ENCODE measurements at places on chromosomes 16 and 17.

DNA sequence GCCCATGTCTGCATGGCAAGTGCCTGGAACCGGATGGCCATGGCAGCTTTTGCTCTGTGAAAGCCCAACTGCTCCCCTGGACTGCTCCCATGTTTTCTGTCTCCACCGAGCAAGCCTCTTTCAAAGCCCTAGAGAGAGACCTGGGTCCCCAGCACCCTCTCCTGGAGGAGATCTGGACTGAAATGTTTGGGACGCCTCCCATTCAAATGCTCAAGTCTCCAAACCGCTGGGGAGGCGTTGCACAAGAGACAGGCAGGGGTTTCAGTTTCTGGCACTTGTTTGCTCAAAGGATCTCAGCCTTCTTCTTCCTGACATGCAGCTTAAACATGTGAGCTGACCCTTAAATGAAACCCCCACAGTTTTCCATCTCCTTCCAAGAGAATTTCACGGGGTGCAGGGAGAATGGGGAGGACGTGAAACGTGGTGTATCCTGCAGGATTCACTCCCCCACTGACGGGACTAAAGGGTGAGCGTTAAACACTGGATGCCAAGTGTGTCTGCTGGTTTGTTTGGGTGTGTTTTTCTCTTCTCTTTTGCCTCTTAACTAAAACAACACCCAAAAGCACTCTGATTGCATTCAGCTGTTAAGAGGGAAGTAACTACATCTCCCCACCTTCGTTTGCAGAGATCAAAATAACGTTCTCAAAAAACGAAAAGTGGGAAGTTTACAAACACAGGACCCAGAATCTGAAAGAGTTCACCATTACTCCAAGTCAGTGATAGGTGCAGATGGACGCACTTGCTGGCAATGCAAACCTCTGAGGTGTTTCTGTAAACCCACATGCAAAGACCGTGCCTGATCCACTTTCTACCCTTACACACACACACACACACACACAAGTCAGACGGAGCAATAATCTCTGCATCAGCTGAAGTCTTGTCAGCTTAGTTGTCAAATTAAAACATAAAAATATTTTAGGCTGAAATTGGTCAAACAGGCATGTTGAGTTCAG, 256.9 kb downstream of the C16orf95 start:
- H3K27me3 ChIP-seq, result peaks cover 44% of the 10 kb centered on the region
- no peaks in the 10 kb centered on the region for H3K4me1 ChIP-seq
- no peak overlapping the region for H3K4me3 ChIP-seq
- no peak for DNase-seq
- H3K27ac ChIP-seq, result no peak overlapping the region

GRCh38 chr17:60542071-60542470, 16.0 kb upstream of the APPBP2 start:
- no peaks in the 10 kb centered on the region for H3K27me3 ChIP-seq
- no peak overlapping the region for H3K27ac ChIP-seq
- H3K4me3 ChIP-seq, result no peak overlapping the region
- no peaks in the 10 kb centered on the region for H3K36me3 ChIP-seq

GRCh38 chr16:75965504-75966374, 239.4 kb upstream of the CPHXL start:
- H3K4me3 ChIP-seq, result no peak overlapping the region
- H3K27me3 ChIP-seq, result no peaks in the 10 kb centered on the region
- DNase-seq, result peak; percentile 49
- H3K4me1 ChIP-seq, result no peaks in the 10 kb centered on the region
- H3K27ac ChIP-seq, result no peak overlapping the region

DNA sequence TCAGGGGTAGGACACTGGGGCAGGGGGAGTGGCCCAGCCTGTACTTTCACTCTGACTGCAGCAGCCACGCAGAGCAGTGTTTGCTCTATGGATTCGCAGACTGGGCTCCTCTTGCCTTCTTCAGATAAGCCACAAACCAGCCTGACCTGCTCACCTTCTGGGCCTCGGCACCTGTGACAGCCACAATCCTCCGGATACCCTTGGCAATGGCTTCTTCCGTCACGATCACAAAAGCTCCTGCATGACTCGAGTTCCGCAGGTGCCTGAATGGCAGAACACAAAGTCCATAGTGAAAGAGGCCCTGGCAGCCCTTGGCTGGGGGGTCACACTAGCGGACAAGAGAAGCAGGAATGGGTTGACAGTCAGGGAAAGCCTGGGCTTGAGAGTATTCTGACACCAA, 3.8 kb upstream of the EXOSC6 start:
- no peaks in the 10 kb centered on the region for H3K27me3 ChIP-seq
- peaks cover 82% of the 10 kb centered on the region for H3K36me3 ChIP-seq
- H3K27ac ChIP-seq, result peak overlapping the region; percentile 4
- no peak for DNase-seq

DNA sequence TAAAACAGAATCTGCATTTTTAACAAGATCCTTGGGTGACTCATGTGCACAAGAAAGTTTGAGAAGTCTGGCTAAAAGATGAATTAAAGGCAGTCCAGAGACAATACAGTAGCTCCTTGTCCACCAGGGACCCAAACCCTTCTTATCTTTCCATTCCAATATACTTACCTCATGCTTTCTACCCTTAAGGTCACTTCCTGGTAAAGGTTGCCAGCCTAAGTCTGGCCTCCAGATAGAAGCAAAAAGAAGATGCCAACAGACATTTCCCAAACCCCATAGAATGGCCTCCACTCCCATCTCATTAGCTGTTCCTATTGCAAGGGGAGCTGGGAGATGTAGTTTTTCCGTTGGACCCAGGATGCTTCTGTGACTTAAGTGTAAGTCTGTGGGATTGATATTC, 101.4 kb upstream of the XYLT1 start:
- no peaks in the 10 kb centered on the region for H3K4me1 ChIP-seq
- no peaks in the 10 kb centered on the region for H3K36me3 ChIP-seq
- H3K4me3 ChIP-seq, result no peak overlapping the region
- peaks cover 8% of the 10 kb centered on the region for H3K27me3 ChIP-seq

DNA sequence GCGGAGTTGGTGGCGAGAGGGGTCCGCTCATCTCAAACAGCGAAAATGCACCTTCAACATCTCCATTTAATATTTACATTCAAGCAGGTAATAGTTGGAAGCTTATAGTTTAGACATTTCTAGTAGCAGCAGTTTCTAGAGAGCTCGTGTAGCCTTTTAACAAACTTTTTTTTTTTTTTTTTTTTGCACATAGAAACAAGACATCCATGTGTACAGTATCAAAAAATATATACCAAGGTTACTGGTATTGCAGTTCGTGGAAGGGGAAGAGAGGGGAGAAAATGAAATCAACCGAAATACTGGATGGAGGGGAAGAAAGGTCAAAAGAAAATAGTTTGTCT, 6.2 kb downstream of the CBX4 start:
- H3K27me3 ChIP-seq, result no peaks in the 10 kb centered on the region
- no peak for DNase-seq
- peak overlapping the region; percentile 82 for H3K27ac ChIP-seq
- H3K4me1 ChIP-seq, result peaks cover 80% of the 10 kb centered on the region
- H3K36me3 ChIP-seq, result peaks cover 12% of the 10 kb centered on the region

Measured in HepG2 (cell line).